ENCODE measurements at places on chromosomes 13 and 19. TPM values are rescaled to one million over a fixed set of nuclear protein-coding genes. Genes with fewer than 3 reads are reported as not detected.

Gene PLEKHF1
- 8.7 TPM for total RNA-seq

Gene RSPH6A
- not detected for total RNA-seq

- peaks cover 15% of the 10 kb centered on the region for H3K4me1 ChIP-seq
- no peaks in the 10 kb centered on the region for H3K36me3 ChIP-seq
- no peak overlapping the region for H3K4me3 ChIP-seq
- no peak for DNase-seq
These were observed 4.1 kb upstream of the TLE6 start for GRCh38 chr19:2973229-2973628.

Gene KEAP1
- 53.6 TPM for total RNA-seq

DNA sequence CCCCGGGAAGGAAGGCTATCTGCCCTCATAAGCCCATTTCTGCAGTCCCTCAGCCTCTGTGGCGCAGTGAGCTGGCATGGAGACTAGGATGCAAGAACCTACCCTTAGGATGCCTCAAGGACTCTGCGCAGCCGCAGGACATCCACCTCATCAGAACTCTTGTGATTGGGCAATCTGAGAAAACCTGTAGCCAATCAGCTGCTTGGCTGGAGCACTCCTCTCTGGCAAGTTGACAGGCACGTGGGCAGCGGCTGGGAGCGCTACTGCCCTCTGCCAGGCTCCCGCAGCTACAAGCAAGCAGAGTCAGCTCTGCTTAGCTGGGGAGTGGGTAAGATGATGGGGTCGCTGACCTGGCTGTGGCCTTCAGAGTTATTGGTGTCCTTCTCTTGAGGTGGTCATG lies 1.5 kb upstream of the ECSIT start:
- H3K27ac ChIP-seq: no peak overlapping the region
- H3K4me1 ChIP-seq: no peaks in the 10 kb centered on the region
- no peak overlapping the region for H3K4me3 ChIP-seq
- H3K36me3 ChIP-seq: no peaks in the 10 kb centered on the region

Data from Peyer's patch (tissue), 4 donors.